ENCODE measurements at places on chromosomes 7 and 10.
A peak's percentile ranks its signal among the peaks of the same experiment; 100 is the strongest.

GRCh38 chr7:33091641-33092191, 17.5 kb downstream of the RP9 start:
- DNase-seq, result no peak

DNA sequence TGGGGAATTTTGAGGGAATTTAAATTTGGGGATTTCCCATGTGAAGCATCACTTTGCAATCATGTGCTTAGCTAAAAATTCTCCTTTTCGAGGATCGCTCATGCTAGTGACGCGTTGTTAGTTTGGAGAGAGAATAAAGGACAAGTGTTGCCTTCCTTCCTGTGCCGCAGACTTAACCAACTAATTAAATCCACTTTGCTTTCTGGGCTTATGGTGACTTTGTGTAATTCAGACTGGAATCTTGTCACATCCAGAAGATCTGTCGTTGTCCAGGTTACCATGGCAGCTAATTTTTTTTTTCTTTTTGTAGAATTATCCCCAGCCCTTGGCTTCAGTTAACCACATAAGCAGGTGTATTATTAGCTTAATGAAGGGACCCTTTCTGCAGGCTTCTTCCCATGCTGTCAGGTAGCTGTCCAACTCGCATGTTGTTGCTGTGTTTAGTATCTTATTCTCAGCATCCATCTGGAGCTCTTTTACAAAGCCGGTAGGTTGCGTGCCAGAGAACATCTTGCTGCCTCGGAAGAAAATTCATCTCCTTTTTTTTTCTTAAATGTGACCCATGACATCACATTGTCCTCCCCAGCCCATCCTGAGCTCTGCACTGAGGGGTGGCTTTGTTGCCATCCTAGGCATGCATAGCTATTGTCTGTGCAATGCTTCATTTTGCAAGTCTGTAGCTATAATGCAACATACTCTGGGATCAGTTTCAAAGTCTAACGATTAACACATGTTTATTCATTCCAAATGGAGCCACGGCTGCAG, 47.2 kb upstream of the NRP1 start:
- DNase-seq, result peak; percentile 88

DNA sequence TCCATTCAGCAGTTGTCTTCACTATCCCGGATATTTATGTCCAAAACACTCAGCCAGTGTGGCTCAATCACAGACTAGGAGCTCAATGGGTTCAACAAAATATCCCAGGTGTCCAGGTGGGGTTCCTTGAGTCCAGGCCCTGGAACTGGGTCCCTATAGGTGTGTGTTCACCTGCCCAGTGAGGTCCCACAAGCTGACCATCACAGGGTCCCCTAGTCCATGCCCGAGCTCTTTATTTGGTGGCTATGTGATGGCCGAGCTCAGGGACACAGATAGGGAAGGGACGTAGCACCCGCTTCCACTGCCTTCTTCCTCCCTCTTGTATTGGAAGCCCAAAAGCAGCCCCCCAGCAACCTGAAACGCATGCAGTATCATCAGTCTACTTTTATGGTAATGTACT, 78.9 kb upstream of the DDC start:
- DNase-seq, result no peak

- no peak for DNase-seq
These were observed 1310.5 kb upstream of the CELF2 start for GRCh38 chr10:9707216-9707615.

DNA sequence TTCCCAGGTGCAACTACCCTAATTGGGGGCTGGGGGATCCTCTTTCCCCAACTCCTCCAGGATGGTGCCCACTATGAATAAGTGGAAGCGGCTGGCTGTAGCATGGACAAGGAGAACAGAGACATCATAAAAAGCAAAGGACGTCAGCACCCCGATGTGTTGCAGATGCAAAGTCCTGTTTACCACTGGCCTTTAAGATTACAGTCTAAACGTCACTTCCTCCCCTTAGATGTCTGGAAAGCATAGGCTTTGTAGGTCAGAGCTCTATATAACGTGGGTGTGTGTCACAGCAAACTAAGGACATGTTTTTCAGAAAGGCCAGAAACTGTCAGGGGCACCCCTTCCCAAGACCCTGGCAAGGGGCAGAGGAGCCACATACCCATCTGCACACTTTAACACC, 7.9 kb downstream of the COBL start:
- DNase-seq, result no peak

DNA sequence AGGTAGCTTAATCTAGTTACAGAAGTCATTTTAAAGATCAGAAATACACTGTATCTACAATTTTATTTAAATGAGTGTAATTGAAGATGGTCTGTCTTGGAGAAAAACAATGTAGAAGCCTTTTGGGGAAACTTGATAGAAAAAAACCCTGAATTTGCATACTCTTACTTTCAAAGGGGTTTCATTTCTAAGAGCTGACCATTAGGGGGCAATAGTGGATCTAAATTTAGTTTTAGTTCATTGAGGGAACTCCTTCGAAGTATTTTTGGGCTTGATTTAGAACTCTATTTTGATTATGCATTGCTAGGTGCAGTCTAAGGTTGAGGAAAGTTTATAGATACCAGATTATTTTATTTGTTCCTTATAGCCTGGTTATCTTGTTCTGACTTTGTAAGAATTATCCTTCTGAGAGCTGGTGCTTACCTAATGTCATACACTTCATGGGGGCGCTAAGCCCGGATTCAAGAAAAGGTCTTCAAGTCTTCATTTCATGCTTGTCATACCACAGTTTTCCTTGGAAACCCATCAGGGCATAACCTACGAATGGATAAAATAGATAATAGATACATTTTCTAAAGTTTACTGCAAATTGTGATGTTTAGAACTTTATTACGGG, 69.1 kb upstream of the MXI1 start:
- peak; percentile 69 for DNase-seq

GRCh38 chr10:94402204-94402842, at the start of gene TBC1D12:
Gene TBC1D12, plus strand, starts transcription at chr10:94402541. Its CDS starts 73 bp downstream, at chr10:94402614.
- peak; percentile 96 for DNase-seq

Data from fibroblast of skin of back (primary cell).